ENCODE measurements at places on chromosomes 4 and X.

- no peak for DNase-seq
Measured at GRCh38 chr4:86582410-86582809, 11.7 kb upstream of the PTPN13 start.

GRCh38 chrX:47143894-47144625 is 442 bp downstream of the NDUFB11 start:
- peak; percentile 3 for DNase-seq

- no peak for DNase-seq
Measured at GRCh38 chr4:147682755-147683154, 1.2 kb downstream of the PRMT9 start.

- no peak for DNase-seq
Measured at GRCh38 chr4:41686893-41687292, 61.6 kb downstream of the PHOX2B start.

- DNase-seq, result no peak
Measured at GRCh38 chr4:13174001-13174400, 310.1 kb downstream of the RAB28 start.

DNA sequence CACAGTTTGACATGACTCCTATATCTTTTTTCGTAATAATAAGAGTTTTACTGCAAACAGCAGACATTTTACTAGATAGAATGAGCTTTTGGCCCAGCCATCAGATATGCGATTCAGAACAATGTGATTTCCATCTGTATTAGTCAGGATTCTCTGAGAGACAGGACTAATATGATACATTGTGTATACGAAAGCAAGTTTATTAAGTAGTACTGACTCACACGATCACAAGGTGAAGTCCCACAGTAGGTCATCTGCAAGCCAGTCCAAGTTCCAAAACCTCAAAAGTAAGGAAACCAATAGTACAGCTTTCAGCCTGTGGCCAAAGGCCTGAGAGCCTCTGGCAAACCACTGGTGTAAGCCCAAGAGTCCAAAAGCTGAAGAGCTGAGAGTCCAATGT is 24.1 kb downstream of the CXCL8 start:
- DNase-seq, result peak; percentile 30

GRCh38 chr4:127506283-127506682 is 126.5 kb upstream of the INTU start:
- DNase-seq, result no peak

- no peak for DNase-seq
Measured at GRCh38 chrX:147635186-147635585, 276.5 kb upstream of the FMR1 start.

DNA sequence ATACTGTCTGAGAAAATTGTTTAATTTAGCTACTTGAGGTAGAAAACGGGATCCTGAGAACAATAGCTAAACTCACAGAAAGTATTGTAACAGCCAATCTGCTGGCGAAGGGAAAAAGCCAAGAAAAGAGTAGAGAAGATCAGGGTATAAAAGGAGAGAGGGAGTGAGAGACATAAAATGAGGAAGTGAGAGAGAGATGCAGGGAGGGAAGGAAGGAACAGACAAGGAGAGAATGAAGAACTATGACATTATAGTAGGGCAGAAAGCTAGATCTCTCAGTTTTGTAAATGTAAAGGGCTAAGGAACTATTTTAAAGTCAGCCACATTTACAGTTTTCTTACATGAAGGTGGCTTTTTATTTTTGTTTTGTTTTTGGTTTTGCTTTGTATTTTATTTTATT is 1.6 kb upstream of the GIMD1 start:
- no peak for DNase-seq

GRCh38 chrX:18424482-18425198 is 768 bp upstream of the CDKL5 start:
- peak; percentile 31 for DNase-seq

DNA sequence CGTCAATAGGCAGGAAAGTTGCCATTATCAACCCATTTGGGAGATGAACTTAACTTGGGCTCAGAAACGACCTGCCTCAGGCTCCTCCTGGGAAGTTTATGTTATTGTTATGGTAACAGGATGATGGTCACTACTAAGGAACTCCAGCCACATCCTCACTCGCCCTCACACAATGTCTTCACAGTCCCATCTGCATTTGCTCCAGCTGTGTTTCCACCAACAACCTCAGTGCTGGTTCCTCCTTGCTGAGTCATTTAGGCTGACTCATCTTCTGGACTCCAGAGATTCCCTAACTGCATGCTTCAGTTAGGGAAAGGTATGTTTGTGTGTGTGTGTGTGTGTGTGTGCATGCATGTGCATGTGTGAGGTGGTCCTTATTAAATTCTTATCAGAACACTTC is 293.4 kb upstream of the BOD1L1 start:
- DNase-seq, result peak; percentile 100

GRCh38 chr4:2746891-2747695 is 9.0 kb downstream of the TNIP2 start:
- no peak for DNase-seq

DNA sequence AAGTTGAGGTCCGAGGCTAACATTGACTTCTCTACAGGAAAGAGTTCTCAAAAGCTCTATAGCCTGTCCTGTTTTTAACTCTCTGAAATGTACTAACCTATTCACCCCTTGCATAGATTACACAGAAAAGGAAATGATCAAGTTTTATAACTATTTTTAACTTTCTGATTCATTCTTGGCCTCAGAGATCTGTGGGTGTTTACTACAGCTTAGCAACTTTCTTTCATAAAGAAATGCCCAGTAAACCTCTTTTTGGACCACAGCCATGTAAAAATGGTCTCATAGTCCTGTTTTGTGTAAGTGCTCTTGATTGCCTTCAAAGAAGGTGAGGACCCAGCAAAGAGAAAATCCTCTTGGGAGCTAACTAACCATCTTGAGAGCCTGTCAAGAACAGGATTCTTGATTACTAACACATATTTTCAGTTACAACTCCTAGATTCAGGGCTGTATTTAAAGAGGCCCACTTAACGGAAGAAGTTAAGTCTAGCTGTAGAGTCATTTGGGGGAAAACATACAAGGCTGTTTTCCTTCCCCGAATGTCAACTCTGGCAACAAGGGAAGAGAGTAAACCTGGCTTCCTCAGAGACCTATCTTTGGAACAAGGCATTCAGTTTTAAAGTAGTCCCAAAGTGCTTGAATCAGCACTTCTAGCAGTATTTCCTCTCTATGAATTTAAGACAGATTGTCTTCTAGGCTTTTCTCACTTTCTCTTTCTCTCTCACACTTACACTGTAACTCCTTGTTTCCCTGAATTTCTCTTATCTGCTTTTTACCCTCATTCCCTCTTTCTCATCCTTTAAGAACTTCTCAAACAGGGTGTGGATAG is 78.2 kb downstream of the IL21 start:
- peak; percentile 54 for DNase-seq

- DNase-seq, result no peak
Measured at GRCh38 chrX:3462166-3462508, 115.7 kb upstream of the MXRA5 start.

- DNase-seq, result no peak
Measured at GRCh38 chr4:89922848-89923416, 28.3 kb downstream of the MMRN1 start.

- peak; percentile 50 for DNase-seq
Measured at GRCh38 chr4:168449719-168450452, 30.4 kb downstream of the DDX60L start.

GRCh38 chrX:34546366-34546765 is 110.7 kb downstream of the TMEM47 start:
- no peak for DNase-seq

DNA sequence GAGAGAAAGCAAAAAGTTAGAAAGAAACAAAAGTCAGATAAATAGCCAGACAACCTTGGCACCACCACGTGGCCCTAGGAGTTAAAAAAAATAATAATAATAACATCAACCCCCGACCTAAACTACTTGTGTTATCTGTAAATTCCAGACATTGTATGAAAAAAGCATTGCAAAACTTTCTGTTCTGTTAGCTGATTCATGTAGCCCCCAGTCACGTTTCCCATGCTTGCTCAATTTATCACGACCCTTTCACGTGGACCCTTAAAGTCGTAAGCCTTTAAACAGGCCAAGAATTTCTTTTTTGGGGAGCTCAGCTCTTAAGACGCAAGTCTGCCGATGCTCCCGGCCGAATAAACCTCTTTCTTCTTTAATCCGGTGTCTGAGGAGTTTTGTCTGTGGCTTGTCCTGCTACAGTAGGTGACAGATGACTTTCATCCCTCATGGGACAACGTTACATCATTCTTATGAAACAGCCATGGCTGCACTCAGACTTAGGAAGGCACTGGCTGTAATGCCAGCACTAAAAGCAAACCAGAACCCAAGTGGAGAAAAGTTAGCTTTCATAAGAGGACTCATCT is 520 bp downstream of the ACOX3 start:
- no peak for DNase-seq

DNA sequence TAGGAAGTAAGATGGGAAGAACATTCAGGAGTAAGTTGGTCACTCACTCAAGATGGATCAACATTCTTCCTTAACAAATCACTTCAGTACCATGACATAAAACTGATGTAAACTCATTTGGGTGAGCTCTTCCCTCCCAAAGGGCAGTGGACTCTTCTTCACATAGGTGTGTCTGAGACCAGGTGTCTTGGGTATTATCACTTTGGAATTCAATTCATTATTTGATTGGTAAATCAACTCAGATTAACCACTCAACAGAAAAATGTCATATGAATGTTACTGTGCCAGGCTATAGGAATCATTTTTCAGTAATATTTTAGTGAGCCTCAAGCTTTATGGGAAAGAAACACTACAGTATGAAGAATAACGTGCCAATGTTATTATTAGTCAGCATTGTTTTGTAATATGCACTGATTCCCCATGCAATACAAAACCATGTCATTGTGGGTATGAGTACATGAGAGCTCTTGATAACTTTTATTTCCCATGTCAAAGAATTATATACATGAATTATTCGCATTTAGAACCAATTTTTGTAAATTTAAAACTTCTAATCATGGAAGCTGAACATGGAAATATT is 58.6 kb upstream of the ETNPPL start:
- DNase-seq, result no peak

GRCh38 chrX:118973389-118974087 is 880 bp upstream of the LONRF3 start:
- DNase-seq, result no peak

DNA sequence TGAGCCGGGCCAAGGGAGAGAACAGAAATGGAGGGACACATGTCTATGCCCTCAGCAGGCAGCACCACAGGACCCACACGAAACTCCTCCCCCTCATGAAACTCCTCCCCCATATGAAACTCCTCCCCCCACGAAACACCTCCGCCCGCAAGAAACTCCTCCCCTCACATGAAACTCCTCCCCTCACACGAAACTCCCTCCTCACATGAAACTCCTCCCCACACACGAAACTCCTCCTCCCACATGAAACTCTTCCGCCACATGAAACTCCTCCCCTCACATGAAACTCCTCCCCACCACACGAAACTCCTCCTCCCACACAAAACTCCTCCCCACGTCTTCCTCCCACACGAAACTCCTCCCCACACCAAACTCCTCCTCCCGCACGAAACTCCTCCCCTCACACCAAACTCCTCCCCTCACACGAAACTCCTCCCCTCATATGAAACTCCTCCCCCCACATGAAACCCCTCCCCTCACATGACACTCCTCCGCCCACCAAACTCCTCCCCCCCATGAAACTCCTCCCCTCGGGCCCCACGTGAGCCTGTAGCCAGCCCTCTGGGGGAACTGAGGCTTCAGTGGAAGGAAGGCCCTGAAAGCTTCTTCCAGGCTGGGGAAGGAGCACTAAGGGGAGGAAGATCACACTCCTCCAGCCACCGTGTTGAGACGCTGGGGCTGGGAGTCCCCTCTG is 15.2 kb downstream of the ADRA2C start:
- DNase-seq, result no peak

- DNase-seq, result peak; percentile 51
Measured at GRCh38 chrX:103211012-103211715, 3.7 kb upstream of the BEX4 start.

DNA sequence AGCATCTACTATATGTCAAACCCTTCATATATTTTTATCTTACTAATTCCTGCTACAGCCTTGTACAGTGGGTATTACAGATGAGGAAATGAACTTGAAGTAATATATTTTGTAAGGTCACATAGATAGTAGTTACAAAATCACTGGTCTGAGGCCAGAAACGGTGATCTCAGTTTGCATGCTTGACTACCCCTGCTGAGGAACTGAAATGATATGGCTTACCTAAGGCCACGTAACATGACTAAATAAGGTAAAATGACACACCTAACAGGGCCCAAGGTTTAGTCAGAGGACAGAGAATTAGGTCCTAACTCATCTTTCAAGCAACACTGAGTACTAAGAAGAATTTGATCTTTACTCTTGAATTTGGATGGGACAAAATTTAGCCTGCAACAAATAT is 1.5 kb upstream of the COMMD8 start:
- DNase-seq, result no peak

GRCh38 chrX:48833542-48834138 is 1.8 kb downstream of the PCSK1N start:
- DNase-seq, result no peak

DNA sequence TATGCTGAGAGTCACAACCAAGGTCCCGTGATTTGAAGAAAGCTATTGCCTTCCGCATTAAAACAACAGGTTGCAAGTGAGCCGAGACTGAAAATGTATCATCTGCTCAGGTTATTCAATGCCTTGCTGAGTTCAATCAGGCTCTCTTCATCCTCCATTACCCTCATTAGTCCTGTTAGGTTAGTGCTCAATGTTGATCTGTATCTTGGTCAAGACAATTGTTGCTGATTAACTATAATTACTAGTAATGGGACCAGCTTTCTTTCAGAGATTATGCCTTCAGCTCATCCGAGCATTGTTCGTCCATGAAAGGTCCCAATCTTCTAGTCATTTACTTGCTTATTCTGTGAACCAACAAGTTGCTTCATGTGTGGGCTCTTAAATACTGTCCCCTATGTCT is 534.6 kb upstream of the FAM241A start:
- DNase-seq, result no peak

- DNase-seq, result no peak
Measured at GRCh38 chr4:158333820-158334219, 123.5 kb downstream of the TMEM144 start.

- DNase-seq, result peak; percentile 35
Measured at GRCh38 chrX:48569958-48570357, 4.3 kb upstream of the RBM3 start.

- DNase-seq, result peak; percentile 79
Measured at GRCh38 chr4:16196482-16197393, 29.5 kb downstream of the TAPT1 start.

DNA sequence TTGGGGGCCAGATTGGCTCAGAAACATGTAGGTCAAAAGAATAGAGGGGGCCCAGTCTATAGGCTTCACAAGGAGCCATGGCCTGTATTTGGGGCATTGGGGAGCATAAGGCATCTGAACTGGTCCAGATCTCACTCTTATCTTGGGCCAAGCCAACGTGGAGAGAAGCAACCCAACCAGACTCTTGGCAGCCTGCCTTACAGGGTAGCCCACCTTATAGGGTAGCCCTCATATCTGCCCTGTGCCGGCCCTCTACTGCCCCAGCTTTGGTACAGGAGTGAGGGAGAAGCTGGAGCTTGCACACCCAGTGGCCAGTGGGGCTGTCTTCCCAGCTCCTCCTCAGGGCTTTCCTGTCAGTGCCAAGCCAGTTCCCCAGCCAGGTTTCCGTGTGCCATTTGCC is 142.2 kb downstream of the AMMECR1 start:
- DNase-seq, result no peak

All from astrocyte of the spinal cord (primary cell).